ENCODE measurements at places on chromosomes 13 and 19.

GRCh38 chr13:99385940-99386339 lies 78.7 kb upstream of the GPR183 start:
- no peak for DNase-seq

GRCh38 chr19:39207293-39207836 lies 3.3 kb upstream of the SYCN start:
- DNase-seq: no peak

- DNase-seq: no peak
These were observed 96.9 kb downstream of the WDFY2 start for GRCh38 chr13:51681037-51681678.

- no peak for DNase-seq
These were observed 45.1 kb upstream of the DOCK9 start for GRCh38 chr13:99022941-99023340.

DNA sequence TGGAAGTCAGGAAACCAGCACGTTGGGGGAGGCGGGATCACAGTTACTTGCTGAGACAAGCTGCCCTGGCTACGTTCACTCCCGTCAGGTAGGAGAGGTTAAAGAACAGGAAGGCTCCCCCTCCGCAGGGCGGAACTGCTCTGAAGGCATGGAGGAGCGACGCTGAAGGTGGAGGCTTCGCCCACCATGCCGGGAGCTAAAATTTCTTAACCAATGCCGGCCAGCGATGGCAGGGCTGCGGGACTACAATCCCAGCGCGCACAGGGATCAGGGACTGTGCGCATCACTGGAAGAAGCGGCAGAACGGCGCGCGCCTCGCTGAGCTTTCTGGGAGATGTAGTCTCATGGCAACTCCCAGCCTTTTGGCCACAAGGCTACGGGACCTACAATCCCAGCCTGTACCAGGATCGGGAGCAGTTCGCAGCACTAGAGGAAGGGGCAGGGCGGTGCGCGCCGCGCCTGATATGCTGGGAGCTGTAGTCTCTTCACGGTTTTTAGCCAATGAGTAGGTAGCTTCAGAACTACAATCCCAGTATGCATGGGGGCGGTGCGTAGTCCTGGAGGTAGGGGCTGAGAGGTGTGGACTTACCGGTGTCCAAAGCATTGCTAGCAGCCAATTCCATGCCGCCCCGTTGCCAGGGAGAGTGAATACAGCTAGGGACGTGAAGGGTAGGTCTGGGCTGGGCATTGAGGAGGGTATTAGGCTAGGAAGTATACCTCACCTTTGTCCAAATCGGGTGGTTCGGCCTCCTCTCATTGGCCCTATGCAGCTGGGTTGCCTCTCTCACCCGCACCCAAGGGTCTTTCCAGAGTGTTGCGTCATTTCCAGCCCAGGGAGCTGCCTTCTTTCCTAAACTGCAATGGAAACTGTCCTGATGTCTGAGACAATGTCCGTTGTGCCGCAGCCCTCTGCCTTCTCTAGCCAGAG lies 12.8 kb upstream of the ZNF682 start:
- peak; percentile 33 for DNase-seq

GRCh38 chr13:46058268-46058667 lies 5.7 kb upstream of the ZC3H13 start:
- DNase-seq: no peak

GRCh38 chr13:61275736-61276135 lies 139.9 kb downstream of the PCDH20 start:
- no peak for DNase-seq

GRCh38 chr13:33479105-33479504 lies 193.6 kb upstream of the STARD13 start:
- DNase-seq: no peak

DNA sequence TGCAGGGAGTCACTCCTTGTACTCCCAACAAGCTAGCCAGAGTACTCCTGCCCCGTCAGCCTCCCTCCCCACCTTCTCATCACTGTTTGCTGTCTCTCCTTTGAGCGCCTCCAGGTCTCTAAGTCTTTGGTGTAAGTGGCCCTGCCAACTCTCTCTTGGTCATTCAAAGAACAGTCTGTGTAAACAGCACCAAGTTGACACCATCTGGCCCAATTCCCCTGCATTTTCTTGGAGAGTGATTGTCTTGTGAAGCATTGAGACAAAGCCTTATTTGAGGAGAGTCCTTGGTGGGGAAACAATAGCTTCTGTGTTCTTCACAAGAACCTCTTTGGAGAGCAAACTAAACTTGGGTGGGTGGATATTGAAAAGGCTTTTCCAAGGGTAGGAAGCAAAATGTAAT lies 114.6 kb upstream of the RNF113B start:
- no peak for DNase-seq

DNA sequence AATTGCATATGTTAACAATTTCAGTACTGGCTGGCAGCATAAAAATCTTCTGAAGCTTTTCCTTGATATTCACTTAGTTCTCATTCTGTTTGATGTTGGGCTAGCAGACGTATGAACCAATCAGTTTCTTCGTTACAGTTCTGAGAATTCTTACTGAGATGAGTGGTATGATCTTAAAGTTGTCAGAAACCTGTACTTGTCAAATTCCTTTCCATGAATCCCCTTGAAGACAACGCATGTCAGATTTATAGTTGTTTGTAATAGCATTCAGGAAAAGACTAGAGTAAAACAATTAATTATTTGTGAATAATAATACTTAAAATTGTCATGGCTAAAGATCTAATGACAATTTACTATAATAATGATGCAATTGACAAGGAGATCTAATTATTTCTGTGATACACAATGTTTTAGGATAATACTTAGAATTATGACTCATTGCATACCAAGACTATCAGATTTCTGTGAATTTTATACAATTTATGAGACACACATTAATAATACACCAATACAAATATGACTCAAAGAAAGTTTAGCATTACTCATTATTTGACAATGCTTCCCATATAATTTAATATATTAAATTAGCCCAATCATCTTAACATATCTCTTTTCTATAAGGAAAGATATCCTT lies 447.2 kb downstream of the RFC3 start:
- DNase-seq: no peak

GRCh38 chr19:38958301-38958700 lies 17.2 kb downstream of the FBXO17 start:
- no peak for DNase-seq

DNA sequence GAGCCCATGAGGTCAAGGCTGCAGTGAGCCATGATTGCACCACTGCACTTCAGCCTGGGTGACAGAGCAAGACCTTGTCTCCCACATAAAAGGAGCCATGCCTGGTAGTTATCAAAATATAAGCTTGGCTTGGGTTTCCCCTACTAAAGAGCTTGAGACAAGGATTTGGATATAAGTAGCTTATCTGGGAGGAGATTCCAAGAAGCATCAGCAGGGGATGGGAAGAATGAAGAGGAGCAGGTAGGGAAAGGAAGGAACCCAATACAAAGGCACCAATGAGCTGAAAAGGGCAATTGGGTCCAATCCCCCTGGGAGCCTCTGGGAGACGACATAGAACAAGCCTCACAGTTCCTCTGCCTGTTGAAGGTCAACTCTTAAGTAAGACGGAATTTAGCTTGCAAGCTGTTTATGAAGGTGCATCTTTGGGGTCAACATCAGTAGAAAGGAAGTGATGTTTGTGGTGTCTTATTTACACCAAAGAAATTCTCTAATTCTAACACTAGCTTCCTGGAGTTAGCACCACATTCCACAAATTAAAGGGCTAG lies 7.4 kb upstream of the CLEC4G start:
- no peak for DNase-seq

GRCh38 chr19:3707868-3708206 lies 347 bp upstream of the TJP3 start:
- no peak for DNase-seq

GRCh38 chr19:17479325-17479791 lies 9.0 kb downstream of the SLC27A1 start:
- no peak for DNase-seq

- no peak for DNase-seq
These were observed 4.6 kb upstream of the PEAK3 start for GRCh38 chr19:2286402-2287140.

- DNase-seq: no peak
These were observed 111.4 kb upstream of the SLC7A1 start for GRCh38 chr13:29706923-29707322.

GRCh38 chr19:28905996-28906395 lies 307.0 kb downstream of the UQCRFS1 start:
- no peak for DNase-seq

DNA sequence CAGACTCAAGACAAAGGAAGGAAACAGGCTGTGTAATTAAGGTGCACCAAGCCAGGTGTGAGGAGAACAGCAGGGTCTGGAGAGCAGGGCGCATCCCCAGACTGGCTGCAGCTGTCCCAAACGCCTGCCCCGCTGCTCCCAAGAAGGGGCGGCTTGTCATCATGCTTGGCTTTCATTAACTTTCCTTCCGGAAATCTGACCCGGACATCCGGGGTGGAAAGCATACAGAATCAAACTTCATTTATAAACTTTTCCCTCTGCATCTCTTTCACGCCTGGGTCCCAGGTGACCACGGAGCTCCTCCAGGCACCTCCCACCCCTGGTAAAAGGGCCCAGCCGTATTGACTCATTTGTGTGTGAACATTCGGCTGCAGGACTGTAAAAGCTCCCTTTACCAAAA lies 31.7 kb downstream of the TSHZ3 start:
- DNase-seq: no peak

- no peak for DNase-seq
These were observed 2166.4 kb downstream of the PCDH9 start for GRCh38 chr13:65063753-65064152.

DNA sequence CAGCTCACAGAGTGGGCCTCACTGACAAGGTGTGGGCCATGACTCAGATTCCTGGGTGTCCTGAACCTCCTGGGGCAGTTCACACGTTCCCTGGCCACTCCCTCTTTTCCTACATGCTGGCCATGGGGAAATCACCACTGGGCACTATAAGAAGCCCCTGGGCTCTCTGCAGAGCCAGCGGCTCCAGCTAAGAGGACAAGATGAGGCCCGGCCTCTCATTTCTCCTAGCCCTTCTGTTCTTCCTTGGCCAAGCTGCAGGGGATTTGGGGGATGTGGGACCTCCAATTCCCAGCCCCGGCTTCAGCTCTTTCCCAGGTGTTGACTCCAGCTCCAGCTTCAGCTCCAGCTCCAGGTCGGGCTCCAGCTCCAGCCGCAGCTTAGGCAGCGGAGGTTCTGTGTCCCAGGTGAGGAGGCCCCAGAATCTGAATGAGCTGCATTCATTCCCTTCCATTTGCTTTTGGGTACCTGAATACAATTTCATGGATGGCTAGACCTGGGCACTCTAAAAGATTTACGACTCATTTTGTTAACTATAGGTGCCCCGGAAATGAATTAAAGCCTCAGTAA lies at the start of gene OLFM4:
OLFM4 (plus strand) TSS at position 177 of the 567 bp plus-strand sequence; CDS start at position 201, 24 bp downstream.
- no peak for DNase-seq

- no peak for DNase-seq
These were observed 54.7 kb upstream of the GAS6 start for GRCh38 chr13:113918580-113918979.

Measured in T-helper 1 cell (primary cell).